ENCODE measurements at places on chromosomes 1 and 21.

DNA sequence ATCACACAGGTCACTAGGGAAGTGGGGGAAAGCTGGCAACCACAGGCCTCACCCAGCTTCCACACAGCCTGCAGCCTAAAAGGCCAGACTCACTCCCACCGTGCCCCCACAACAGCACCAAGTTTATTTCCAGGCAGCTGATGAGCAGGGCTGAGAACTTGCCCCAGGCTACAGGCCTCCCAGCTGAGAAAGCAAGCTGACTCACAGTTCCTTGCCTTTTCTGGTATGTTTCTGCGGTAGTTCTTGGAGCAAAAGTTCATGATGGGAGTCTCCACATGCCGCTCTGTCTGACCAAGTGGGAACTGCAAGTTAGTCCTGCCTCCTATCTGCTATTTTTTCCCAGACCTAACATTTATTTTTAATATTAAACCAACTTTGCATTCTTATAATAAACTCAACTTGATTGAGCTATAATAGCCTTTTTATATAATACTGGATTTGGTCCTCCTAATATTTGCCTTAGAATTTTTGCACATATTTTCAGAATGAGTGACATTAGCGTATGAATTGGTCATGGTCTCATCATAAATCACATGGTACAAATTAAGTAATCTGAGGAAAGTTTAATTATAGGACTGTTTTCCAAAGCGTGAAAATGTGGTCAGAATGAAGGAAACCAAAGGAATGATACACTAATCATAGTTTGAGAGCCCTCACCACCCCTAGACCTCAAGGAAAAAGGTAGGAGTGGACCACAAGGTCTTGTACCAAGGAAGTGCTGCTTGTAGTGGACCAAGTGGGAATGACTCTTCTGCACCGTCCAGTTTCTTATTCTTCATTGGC lies 30.7 kb downstream of the RPAP2 start:
- no peak for DNase-seq

- no peak for DNase-seq
Observed at GRCh38 chr1:44152692-44153091, 11.3 kb upstream of the KLF18 start.

GRCh38 chr1:57118948-57119603 lies 153.3 kb upstream of the C8B start:
- DNase-seq = no peak

DNA sequence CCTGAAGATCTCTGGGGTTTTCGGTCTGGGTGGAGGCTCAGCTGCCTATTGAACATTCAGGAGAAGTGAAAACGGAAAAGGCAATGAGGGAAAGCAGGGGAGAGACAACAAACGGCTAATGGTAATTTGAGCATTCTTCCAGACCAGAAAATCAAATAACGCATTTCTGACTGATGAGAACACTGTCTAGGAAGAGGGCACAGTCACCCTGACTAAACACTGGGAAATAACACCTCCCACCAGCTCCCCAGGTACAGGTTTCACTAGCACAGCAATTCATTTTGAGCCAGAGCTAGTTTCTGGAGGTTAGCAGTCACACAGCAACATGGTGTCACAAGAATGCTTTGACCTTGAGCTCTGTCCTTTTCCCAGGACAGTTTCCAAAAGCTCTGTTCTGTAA lies 21.1 kb downstream of the NCF2 start:
- no peak for DNase-seq

DNA sequence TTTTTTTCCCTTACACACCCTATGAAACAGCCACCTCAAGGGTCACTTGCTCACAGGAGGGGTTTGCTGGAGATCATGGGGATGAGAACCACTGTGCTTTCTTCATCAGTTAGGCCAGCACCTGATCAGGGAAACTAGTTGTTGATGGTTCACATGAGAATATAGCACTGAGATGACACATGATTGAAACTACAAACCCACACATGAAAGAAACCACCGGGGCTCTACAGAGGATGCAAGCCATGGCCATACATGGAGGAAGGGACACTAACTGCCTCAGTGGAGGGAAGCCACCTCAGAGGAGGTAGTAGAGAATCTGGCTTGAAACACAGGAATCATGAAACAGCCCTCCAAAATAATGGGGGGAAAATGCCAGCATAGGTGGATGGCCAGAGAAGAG lies 63.2 kb downstream of the PRKAB2 start:
- no peak for DNase-seq
